Foreskin fibroblast (primary cell): ENCODE measurements at places on chromosomes 16 and 17.

DNA sequence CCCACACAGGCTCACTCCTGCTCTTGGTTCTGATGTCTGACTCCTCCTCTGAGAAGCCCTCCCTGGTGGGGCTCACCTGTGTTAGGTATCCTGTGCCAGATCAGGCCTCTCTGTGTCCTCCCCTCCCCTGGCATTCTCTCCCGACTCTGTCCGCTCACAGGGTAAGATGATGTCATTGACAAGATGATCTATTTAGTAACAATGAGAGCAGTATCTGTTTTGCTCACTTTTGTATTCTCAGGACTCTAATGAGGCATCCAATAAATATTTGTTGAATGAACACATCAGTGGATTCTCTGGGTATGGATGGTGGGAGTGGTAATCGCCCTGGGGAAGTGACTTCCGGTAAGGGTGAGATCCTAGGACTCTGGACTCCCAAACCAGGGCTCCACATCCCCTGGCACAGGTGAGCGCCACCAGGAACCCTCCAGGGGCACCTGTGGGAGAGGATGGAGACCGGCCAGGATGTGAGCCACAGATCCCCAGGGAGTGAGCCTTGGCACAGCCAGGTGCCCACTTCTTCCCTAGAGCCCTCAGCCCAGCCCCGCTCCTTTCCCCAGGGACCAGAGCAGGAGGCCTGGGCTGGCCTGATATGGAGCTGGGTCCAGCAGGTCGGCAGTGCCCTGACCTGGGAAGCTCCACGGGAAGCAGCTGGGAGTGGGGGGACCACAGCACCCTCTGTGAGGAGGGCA lies 5.4 kb upstream of the HAP1 start:
- peak; percentile 23 for DNase-seq

DNA sequence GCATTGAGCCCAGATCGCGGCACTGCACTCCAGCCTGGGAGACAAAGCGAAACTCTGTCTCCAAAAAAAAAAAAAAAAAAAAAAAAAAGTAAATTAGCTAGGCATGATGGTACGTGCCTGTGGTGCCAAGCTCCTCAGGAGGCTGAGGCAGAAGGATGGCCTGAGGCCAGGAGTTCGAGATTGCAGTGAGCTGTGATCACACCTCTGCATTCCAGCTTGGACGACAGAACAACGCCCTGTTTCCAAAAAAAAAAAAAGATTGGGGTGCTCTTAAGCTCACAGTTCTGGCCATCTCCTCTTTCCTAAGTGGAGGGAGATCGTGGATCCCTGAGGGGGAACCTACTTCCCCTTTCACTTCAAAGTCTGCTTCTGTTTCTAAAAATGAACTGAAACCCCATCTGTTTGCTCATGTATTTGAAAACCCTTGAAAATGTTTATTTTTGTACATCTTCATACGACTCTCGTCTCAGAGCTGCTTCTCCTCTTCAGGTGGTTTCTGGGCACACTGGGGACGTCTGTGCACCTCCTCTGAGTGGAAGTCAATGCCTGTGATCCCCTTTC lies 138.8 kb downstream of the PRKCA start:
- DNase-seq, result no peak

DNA sequence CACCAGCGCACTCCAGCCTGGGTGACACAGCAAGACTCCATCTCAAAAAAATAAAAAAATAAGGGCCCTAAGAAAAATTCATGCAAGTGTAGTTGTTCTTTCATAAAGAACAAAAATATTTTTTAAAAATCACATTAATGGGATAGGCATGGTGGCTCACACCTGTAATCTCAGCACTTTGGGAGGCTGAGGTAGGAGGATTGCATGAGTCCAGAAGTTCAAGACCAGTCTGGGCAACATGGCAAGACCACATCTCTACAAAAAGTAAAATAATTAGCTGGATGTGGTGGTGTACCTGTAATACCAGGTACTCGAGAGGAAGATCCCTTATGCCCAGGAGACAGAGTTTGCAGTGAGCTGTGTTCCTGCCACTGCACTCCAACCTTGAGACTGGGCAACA lies 15.2 kb upstream of the BRIP1 start:
- DNase-seq, result no peak

GRCh38 chr17:5044630-5045029 lies 9.4 kb upstream of the SLC52A1 start:
- no peak for DNase-seq

GRCh38 chr16:75237398-75238131 lies 13.9 kb downstream of the BCAR1 start:
- peak; percentile 1 for DNase-seq

DNA sequence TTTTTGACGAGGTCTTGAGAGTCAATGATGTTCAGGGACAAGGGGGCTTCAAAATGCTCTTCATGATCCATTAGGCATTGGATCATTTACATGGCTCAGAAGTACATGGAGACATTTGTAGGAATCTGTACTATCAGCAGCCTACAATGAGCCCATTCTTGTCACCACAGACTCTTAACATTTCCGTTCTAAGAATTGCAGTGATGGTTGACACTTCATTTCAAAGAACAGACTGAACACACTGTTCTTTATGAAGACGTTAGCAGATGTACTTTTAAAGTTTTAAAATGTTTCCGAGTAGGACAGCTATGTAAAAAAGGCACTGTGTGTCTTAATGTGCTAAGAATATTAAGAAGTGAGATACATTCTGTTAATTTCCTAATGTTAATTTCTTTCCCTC lies 97.3 kb upstream of the GOT2 start:
- no peak for DNase-seq

DNA sequence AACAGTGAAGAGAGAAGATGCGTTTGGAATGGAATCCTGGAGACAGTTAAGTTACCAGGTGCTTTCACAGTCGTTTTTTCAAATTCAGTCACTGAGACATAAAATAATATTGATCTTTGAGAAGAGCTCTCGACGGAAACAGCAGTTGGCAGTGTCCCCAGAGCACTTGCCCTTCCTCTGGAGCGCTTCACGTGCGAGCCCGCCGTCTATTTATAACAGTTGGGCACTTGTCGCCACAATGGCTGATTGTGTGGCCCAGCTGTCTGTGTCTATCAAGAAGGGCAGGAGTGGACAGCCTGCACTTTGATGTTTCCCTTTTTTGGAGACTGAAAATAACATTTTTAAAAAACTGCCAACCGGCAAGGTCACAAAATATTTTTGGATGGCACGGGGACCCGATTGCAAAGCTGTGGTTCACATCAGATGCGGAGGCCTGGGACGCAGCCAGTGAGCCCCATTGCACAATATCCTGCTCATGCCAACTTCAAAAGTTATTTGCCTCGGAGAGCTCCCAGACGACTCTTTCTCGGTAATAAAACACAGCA lies 62.9 kb downstream of the ADCY9 start:
- DNase-seq, result peak; percentile 64

GRCh38 chr17:38870259-38871165 lies 654 bp downstream of the LASP1 start:
- peak; percentile 70 for DNase-seq

GRCh38 chr16:81629034-81629802 lies 149.9 kb upstream of the PLCG2 start:
- DNase-seq, result no peak

- peak; percentile 84 for DNase-seq
Observed at GRCh38 chr17:56786989-56787482, 46.7 kb downstream of the C17orf67 start.

GRCh38 chr17:81002409-81003361 lies 11.0 kb downstream of the CHMP6 start:
- peak; percentile 95 for DNase-seq
